SJCRH30 (cell line): ENCODE measurements at places on chromosomes 12 and 14.

DNA sequence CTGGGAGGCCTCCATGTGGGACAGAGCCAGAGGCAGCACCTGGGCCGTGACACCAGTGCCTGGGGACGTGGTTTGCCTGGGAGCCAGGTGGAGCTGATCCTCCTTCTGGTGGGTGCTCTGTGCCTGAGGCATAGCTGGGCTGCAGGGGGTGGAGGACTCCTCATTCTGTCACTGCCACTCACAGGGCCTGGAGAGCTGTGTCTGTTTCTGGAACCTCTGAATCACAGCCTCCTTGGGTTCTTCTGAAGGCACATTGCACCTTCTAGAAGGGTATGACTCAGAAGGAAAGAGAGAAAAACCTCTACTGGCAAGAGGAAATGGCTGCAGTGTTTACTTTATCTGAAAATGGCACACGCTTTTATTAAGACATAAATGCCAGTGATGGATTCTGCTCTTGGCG lies 659.8 kb downstream of the VRK1 start:
- DNase-seq = no peak

- no peak for DNase-seq
These were observed 50.6 kb upstream of the HIGD1C start for GRCh38 chr12:50901685-50902113.

GRCh38 chr12:19388131-19388549 lies 51.2 kb upstream of the AEBP2 start:
- DNase-seq = peak; percentile 66

DNA sequence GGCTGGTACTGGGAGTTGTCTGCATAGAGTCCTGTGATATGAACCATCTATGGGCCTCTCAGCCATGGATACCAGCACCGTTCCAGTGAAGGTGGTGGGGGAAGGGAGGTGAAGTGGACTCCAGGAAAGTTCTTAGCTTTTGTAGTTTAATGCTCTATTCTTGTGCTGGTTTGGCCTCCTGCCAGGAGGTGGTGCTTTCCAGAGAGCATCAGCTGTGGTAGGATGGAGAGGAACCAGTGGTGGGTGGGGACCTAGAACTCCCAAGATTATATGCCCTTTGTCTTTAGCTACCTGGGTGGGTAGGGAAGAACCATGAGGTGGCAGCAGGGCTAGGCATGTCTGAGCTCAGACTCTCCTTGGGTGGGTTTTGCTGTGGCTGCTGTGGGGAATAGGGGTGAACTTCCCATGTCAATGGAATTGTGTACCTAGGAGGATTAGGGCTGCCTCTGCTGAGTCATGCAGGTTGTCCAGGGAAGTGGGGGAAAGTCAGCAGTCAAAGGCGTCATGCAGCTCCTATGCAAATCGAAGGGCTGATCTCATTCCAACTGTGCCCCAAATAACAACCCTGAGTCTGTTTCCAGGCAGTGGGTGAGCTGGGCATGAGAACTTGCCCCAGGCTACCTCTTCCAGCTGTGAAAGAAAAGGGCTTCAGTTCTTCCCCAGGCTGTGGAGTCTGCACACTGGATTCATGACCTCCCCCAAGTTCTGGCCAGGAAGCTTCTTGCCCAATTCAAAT lies 14.2 kb downstream of the GZMH start:
- DNase-seq = no peak

GRCh38 chr14:59900556-59900955 lies 19.4 kb upstream of the LRRC9 start:
- DNase-seq = no peak
